Stimulated activated CD4-positive, alpha-beta T cell treated with anti-CD3 and anti-CD28 coated beads, Interleukin-15, amount 100 ng/mL, for 1 hour (primary cell): ENCODE measurements at places on chromosomes 6 and 20.

DNA sequence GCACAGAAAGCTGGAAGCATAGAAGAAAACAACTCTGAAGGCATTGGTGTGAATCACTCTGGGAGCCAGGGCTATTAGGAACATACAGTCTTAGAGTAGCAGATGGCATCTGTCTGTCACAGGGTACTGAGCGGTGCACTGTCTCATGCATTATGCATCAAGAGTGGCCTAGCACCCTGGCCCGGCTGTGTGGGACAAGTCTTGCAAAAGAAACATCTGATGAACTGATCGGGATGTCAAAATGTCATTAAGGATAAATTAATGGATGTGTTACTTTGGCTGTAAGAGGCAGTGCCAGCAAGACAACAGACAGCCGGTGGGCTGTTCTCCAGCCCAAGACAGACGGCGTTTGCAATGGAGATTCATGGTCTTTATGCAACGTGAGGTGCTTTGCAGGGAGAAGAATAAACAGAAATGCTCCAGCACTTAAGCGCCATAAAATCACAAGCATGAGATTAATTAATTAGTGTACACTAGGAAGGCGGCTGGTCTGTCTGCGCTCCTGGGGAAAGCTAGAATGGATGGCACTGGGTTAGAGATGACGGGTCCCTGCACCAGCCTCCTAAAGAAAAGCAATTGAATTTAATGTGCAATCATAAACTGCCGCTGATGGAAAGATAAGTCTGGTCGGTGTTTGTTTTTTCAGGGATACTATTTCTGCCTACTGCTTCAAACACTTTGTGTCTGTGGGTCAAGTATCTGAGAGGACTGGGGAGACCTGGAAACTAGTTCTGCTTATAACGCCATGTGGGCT lies 600.6 kb upstream of the CHD6 start:
- no peak for DNase-seq

DNA sequence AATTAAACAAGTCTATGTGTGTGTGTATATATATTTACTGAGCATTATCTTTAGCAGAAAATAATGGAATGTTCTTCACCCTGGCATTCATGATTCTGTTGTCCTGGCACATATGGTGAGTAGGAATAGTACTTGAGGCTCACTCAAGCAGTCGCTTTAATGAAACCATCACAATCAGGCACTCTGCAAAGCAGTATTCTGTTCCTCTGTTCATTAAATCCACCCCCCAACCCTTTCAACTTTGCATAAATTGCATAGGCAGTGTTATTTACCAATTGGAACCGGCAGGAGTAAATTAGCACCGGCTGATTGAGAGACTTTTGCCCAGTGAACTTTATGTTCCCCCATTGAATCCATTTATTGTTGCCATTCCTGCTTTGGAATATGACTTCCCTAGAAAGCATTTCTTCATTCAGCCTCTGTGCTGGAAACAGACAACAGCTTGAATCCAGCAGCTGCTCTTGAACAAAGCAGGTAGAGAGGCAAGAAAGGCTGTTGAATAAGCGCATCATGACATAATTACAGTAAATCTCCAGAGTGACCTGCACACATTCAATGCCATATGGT lies 268.0 kb upstream of the RNF217 start:
- DNase-seq: no peak

GRCh38 chr6:28203201-28203600 lies 21.9 kb upstream of the ZSCAN9 start:
- no peak for DNase-seq

DNA sequence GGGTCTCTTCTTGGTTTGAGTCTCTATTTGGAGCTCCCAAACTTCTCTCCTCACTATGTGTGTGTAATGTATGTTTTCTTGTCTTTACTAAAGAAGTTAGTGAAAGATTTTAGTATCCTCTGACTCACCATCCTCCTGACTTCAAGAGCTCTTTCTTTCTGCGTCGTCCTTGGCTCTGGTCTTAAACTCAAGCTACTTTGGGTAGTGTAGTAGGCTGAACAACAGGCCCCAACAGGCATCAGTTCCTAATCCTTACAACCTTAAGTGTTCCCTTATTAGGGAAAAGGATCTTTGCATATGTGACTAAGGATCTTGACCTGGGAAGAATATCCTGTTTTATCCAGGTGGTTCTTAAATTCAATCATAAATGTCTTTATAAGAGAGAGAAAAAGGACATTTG lies 810.2 kb downstream of the MAFB start:
- DNase-seq: no peak
